Activated CD4-positive, alpha-beta memory T cell treated with anti-CD3 and anti-CD28 coated beads for 36 hours (primary cell): ENCODE measurements at places on chromosomes 4 and X. TPM values are rescaled to one million over a fixed set of nuclear protein-coding genes. Genes with fewer than 3 reads are reported as not detected.

Gene F8A3
- 0.24 TPM for total RNA-seq

Gene SERPINA7
- not detected for total RNA-seq

Gene NIPAL1
- 1.3 TPM for total RNA-seq

Gene CSTF2
- total RNA-seq = 41.3 TPM

Gene SMR3B
- total RNA-seq = not detected

Gene RNF128
- not detected for total RNA-seq

Gene NXF3
- total RNA-seq = not detected

Gene SCML1
- total RNA-seq = 3.8 TPM

Gene AMBN
- total RNA-seq = not detected

Gene GPRASP3
- total RNA-seq = 1.1 TPM

Gene PDGFC
- total RNA-seq = not detected

DNA sequence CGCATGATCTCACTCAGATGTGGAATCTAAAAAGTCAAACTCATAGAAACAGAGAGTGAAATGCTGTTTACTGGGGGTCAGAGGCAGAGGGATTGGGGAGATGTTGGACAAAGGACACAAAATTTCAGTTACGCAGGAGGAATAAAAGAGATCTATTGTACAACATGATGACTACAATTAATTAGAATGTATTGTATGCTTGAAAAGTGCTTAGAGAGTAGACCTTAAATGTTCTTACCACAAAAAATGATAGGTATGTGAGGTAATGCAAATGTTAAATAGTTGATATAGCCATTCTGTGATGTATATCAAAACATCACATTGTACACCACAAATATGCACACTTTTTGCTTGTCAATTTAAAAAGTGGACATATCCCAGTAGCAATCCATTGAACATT is 36.1 kb upstream of the PHKA2 start:
- H3K27ac ChIP-seq = no peak overlapping the region
- no peaks in the 10 kb centered on the region for H3K4me1 ChIP-seq
- H3K4me3 ChIP-seq = no peak overlapping the region
- H3K27me3 ChIP-seq = no peaks in the 10 kb centered on the region
- no peak for DNase-seq

DNA sequence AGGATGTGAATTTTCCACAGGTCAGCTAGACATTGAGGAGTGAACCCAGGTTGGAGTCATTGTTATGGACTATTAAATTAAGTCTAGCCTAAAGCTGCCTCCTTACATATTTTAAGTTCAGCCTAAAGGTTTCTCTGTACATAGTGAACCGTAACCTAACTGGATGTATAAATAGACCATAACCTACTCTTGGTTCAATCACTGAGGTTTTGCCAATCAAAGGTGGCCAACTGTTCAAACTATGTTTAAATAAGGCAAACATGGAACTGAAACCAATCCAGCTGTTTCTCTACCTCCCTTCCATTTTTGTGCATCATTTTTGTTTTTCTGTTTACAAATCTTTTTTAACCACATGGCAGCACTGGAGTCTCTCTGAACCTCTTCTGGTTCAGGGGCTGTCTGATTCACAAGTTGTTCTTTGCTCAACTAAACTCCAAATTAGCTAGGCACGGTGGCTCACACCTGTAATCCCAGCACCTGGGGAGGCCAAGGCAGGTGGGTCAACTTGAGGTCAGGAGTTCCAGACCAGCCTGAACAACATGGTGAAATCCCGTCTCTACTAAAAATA is 43.9 kb upstream of the SFRP2 start:
- no peak overlapping the region for H3K4me3 ChIP-seq
- no peak overlapping the region for H3K27ac ChIP-seq
- H3K27me3 ChIP-seq = peaks cover 16% of the 10 kb centered on the region
- H3K36me3 ChIP-seq = no peaks in the 10 kb centered on the region
- DNase-seq = no peak

DNA sequence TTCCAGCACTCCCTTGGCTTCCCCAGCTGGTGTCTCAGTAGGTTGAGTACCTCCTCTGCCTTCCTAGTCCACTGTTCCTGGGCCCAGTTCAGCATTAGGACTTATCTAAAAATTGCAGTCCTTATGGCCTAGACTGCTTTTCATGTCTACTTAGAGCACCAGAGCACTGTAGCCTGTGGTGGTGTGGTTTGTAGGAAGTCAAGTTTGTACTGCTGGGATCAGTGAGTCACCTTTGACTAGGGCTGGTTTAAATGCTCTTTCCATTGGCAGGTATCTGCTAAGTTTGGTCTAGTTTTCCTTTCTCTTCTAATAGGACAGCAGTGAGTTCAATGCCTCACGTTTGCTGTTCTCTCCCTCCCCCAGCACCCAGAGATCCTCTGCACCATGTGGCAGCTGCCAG is 233.6 kb upstream of the WDFY3 start:
- no peaks in the 10 kb centered on the region for H3K36me3 ChIP-seq
- no peak overlapping the region for H3K27ac ChIP-seq
- no peaks in the 10 kb centered on the region for H3K27me3 ChIP-seq
- no peak for DNase-seq

- H3K4me1 ChIP-seq = no peaks in the 10 kb centered on the region
- DNase-seq = no peak
- no peaks in the 10 kb centered on the region for H3K27me3 ChIP-seq
- no peaks in the 10 kb centered on the region for H3K36me3 ChIP-seq
Measured at GRCh38 chr4:132865458-132865857, 283.6 kb upstream of the PCDH10 start.

- peaks cover 8% of the 10 kb centered on the region for H3K27me3 ChIP-seq
- no peak for DNase-seq
- H3K36me3 ChIP-seq = no peaks in the 10 kb centered on the region
- H3K27ac ChIP-seq = no peak overlapping the region
Measured at GRCh38 chr4:110472583-110473329, 3.2 kb upstream of the ENPEP start.

DNA sequence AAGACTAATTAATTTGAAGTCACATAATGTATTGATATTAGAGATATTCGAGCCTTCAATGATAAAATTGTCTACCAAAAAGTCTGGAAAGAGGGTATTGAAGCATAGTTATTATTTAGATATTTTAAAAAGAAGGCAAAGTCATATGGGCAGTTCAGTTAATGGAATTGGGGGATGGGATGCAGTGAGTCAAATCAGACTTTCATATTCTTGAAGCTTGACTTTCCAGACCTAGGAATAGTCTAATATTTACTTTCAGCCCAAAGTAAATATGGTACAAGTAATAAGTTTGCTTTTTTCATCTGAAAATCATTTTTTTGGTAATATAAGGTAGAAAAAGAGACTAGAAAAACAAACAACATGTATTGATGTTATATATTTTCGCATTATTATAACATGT is 2017.8 kb downstream of the C4orf33 start:
- H3K27me3 ChIP-seq = no peaks in the 10 kb centered on the region
- DNase-seq = no peak
- H3K4me1 ChIP-seq = no peaks in the 10 kb centered on the region
- no peak overlapping the region for H3K27ac ChIP-seq
- no peak overlapping the region for H3K4me3 ChIP-seq
- H3K36me3 ChIP-seq = no peaks in the 10 kb centered on the region

- peak overlapping the region; percentile 4 for H3K4me3 ChIP-seq
- H3K27ac ChIP-seq = peak overlapping the region; percentile 83
- peaks cover 46% of the 10 kb centered on the region for H3K4me1 ChIP-seq
- peak; percentile 72 for DNase-seq
- H3K36me3 ChIP-seq = peaks cover 53% of the 10 kb centered on the region
- H3K27me3 ChIP-seq = no peaks in the 10 kb centered on the region
Measured at GRCh38 chr4:128862608-128863311, 53.3 kb downstream of the JADE1 start.

GRCh38 chr4:112153211-112153791 is 8.0 kb downstream of the FAM241A start:
- no peaks in the 10 kb centered on the region for H3K27me3 ChIP-seq
- peaks cover 51% of the 10 kb centered on the region for H3K4me1 ChIP-seq
- DNase-seq = no peak
- peaks cover 8% of the 10 kb centered on the region for H3K36me3 ChIP-seq
- H3K4me3 ChIP-seq = peak overlapping the region; percentile 38

DNA sequence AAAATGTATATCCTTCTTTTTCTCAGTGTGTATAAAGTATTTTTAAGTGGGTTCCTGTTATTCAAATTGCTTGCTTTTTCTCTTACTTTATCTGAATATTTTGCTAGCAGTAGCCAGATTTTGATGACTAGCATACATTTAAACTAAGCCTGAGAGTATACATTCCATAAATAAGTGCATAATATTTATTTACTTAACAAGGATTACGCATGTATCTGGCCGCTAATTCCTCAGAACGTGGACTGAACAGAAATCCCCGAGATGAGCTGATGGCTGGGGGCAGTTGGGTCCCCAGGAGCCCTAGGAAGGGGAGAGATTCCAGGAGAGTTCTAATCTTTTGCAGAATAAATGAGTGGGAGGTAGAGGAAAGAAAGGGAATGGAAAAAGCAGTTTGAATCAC is 91.0 kb downstream of the PHOX2B start:
- no peak overlapping the region for H3K27ac ChIP-seq
- H3K4me3 ChIP-seq = no peak overlapping the region
- H3K36me3 ChIP-seq = no peaks in the 10 kb centered on the region

- H3K27me3 ChIP-seq = no peaks in the 10 kb centered on the region
- no peak overlapping the region for H3K27ac ChIP-seq
- no peaks in the 10 kb centered on the region for H3K4me1 ChIP-seq
- no peaks in the 10 kb centered on the region for H3K36me3 ChIP-seq
- no peak overlapping the region for H3K4me3 ChIP-seq
- DNase-seq = no peak
Measured at GRCh38 chr4:123588631-123589241, 192.1 kb downstream of the SPRY1 start.

DNA sequence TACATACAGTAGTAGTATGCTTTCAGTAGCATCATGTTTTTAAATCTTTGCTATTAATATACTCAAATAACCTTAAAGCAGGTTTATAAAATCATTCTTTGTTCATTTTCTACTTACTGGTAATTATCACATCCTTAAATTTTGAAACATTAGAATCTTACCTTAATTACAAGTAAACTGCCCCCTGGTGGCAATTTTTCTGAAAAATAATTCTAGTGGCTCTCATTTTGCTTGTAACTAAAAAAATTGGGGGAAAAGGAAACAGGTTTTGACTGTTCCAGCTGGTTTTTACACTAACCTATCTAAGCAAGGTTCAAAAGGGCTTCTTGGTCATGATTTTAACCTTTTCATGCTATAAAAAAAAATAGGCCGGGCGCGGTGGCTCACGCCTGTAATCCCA is 18.5 kb upstream of the DCAF4L1 start:
- H3K4me1 ChIP-seq = no peaks in the 10 kb centered on the region
- H3K27me3 ChIP-seq = no peaks in the 10 kb centered on the region
- no peak overlapping the region for H3K27ac ChIP-seq
- peaks cover 2% of the 10 kb centered on the region for H3K36me3 ChIP-seq
- H3K4me3 ChIP-seq = no peak overlapping the region

DNA sequence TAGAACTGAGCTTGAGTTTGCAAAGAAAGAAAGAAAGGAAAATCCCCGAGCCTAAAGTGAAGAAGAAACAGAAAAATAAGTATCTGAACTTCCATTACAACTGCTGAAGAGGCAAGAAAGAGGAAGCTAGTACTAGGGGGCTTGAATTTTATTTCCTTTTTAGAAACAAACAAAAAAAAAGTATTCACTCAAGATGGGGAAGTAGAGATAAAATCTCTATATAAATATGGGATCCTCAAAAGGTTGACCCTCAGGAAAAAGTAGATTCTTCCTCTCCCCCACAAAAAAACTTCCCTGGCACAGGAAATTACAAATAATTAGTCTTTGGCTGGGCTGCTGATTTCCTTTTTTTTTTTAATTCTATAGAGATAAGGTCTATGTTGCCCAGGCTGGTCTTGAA is 16.0 kb downstream of the LRBA start:
- peaks cover 57% of the 10 kb centered on the region for H3K4me1 ChIP-seq
- no peaks in the 10 kb centered on the region for H3K27me3 ChIP-seq
- DNase-seq = no peak
- no peak overlapping the region for H3K27ac ChIP-seq

- H3K4me1 ChIP-seq = peaks cover 12% of the 10 kb centered on the region
- no peak overlapping the region for H3K27ac ChIP-seq
- no peak for DNase-seq
- H3K4me3 ChIP-seq = no peak overlapping the region
Measured at GRCh38 chr4:76947369-76947768, 2.2 kb upstream of the SEPTIN11 start.

- no peak for DNase-seq
- no peaks in the 10 kb centered on the region for H3K36me3 ChIP-seq
- H3K27me3 ChIP-seq = no peaks in the 10 kb centered on the region
- peaks cover 16% of the 10 kb centered on the region for H3K4me1 ChIP-seq
- H3K27ac ChIP-seq = peak overlapping the region; percentile 33
Measured at GRCh38 chrX:109990582-109991276, 12.2 kb upstream of the TMEM164 start.

DNA sequence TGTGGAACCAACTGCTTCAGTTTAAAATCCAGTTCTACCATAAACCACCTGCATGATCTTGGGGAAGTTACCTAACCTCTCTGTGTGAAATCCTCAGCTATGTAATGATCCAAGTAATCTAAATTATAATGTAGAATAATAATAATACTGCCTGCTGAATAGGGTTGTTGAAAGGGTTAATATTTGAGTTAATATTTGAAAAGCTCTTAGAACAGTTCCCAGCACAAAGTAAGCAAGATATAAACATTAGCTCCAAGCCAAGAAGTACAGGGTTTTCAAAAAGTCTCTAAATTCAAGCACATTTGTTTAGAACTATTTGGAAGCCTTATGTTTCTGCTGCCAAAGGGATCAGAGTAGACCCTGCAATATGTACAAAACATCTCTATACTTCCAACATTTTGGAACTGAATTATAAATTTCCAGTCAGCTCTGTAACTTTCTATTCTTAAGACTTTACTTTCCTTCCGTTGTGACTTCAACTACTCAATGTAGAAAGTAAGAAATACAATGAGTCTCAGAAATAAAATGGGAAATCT is 76.7 kb upstream of the FAM9C start:
- peaks cover 2% of the 10 kb centered on the region for H3K36me3 ChIP-seq
- no peak overlapping the region for H3K4me3 ChIP-seq
- DNase-seq = no peak
- peaks cover 24% of the 10 kb centered on the region for H3K4me1 ChIP-seq
- no peak overlapping the region for H3K27ac ChIP-seq

DNA sequence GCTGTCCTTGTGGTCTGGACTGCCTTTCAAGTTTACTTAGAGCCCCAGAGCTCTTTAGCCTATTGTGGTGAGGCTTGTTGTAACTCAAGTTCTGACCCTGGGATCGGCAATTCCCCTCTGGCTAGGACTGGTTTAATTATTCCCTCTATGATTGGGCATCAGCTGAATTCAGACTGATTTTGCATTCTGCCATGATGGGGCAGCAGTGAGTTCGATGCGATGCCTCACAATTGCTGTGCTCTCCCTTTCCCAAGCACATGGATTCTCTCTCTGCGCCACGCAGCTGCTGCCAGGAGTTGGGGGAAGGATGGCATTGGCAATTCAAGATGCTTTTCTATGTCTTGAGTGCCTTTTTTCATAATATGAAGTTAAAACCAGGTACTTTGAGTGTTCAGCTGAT is 327.8 kb upstream of the CXorf51B start:
- no peaks in the 10 kb centered on the region for H3K36me3 ChIP-seq
- H3K27ac ChIP-seq = no peak overlapping the region
- H3K4me1 ChIP-seq = no peaks in the 10 kb centered on the region
- H3K4me3 ChIP-seq = no peak overlapping the region
- no peaks in the 10 kb centered on the region for H3K27me3 ChIP-seq
- no peak for DNase-seq
